Suprapubic skin (tissue), 4 donors: ENCODE measurements at places on chromosomes 6 and 20.

GRCh38 chr6:35076997-35077712 is 64.0 kb downstream of the TCP11 start:
- peak; percentile 53 for DNase-seq

DNA sequence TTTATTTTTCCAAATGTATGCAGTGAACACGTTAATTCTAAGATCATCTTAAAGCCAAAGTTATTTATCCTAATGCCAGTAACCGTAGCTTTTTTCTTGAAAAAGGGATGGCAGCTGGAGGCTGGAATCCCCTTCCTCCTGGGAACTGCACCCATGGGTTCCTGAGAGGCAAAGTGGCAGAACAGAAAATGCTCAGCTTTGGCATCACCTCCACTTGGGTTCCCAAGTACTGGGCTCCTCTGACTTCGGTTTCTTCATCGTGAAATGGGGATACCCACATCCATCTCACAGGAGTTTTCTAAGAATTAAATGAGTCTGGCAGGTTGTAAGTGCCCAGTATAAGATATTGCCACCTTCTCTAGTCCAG is 6.2 kb upstream of the DDX43 start:
- DNase-seq: no peak

GRCh38 chr6:135537741-135538301 is 40.3 kb upstream of the AHI1 start:
- DNase-seq: no peak

DNA sequence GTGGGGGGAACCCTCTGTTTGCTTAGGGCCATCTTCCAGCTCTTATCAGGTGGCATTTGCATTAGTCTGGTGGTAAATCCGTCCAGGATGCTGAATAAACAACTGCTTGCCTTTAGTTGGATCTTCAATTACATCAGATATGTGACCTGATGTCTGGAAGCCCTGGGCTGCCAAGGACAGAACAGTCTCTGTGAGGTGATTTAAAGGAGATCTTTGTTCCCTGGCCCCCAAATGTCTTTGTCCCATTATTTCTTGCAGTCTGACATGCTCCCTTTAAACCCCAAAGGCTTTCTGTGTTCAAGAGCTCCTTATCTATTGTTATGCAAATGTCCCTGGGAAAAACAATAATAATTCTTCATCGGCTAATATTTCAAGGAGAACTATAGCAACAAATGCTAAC is 84.6 kb upstream of the SPTLC3 start:
- no peak for DNase-seq
